ENCODE measurements at places on chromosomes 7 and 10. TPM values are rescaled to one million over a fixed set of nuclear protein-coding genes. Genes with fewer than 3 reads are reported as not detected.

DNA sequence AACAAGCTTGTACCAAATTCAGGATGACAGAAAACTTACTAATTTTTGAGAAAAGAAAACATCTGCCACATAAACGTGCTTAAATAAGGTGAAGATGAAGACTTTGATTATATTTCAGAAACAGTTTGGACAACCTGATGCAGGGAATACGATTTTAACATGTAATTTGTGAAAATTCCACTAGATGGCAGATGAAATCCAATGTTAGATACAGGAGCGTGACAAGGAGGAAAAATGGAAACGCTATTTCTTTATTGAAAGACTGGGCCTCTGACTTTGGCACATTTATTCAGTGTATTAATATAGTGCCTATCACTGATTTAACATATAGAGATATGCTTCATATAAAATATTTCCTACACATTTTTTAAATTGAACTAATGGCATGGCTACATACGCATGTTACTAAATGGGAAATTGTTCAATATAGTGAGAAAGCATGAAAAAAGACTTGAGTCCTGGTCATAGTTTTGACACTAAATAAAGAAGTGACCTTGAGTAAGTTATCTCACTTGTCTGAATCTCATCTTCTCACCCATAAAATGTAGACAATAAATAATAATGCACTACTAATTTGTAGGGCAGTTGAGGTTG, 60.7 kb downstream of the CD36 start:
- H3K27ac ChIP-seq: no peak overlapping the region
- peaks cover 37% of the 10 kb centered on the region for H3K4me1 ChIP-seq

DNA sequence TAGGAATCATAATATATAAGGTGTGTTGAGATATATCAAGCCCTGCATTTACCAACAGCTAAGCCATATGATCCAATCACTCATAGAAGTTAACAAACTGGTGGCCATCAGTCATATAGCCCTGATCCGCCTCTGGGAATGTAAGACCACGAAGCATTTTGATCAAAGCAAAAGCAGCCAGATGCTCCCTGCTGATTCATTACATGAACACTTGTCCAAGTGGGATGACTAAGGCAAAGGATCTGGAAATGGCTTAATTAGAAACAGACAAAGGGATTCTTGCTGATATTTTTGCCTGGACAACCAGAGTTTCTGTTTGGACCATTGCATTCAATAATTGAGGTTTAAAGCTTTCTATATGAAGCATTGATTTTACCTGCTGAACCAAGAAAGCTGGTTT, 535.5 kb downstream of the GPAM start:
- no peak overlapping the region for H3K4me3 ChIP-seq
- H3K36me3 ChIP-seq: no peaks in the 10 kb centered on the region
- no peaks in the 10 kb centered on the region for H3K4me1 ChIP-seq
- DNase-seq: no peak
- H3K27ac ChIP-seq: no peak overlapping the region
- H3K27me3 ChIP-seq: peaks cover 2% of the 10 kb centered on the region

- no peaks in the 10 kb centered on the region for H3K4me1 ChIP-seq
- no peaks in the 10 kb centered on the region for H3K36me3 ChIP-seq
- DNase-seq: no peak
- H3K4me3 ChIP-seq: no peak overlapping the region
- no peak overlapping the region for H3K27ac ChIP-seq
These were observed 261.3 kb downstream of the TCERG1L start for GRCh38 chr10:131050162-131050766.

DNA sequence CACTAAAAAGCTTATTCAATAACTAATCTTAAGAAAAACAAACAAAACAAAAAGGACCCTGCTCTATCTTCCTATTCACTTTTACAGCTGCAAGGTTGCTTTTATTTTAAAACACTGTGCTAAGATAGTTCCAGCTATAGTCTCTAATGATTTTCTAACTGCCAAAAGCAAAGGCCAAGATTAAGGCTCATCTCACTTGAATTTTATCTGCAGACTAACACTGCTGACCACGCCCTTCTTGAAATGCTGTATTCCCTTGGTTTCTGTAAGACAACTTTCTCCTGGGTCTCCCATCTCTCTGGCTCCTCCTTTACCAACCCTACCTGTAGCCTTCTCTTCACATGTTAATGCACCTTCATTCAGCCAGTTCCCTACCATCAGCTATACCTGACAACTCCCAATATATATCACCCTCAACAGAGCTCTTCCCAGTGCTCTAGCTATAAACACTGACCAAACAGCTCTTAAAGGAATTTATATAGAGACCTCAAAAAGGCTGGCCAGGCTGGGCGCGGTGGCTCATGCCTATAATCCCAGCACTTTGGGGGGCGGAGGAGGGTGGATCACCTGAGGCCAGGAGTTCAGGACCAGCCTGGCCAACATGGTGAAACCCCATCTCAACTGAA, 11.7 kb downstream of the SRPK2 start:
- no peak overlapping the region for H3K4me3 ChIP-seq
- H3K27me3 ChIP-seq: no peaks in the 10 kb centered on the region
- no peaks in the 10 kb centered on the region for H3K36me3 ChIP-seq
- peaks cover 4% of the 10 kb centered on the region for H3K4me1 ChIP-seq
- no peak for DNase-seq

The RARRES2 gene
- 24.9 TPM for total RNA-seq

All from mesothelial cell of epicardium (in vitro differentiated cells).